ENCODE measurements at places on chromosomes 3 and 15.

- DNase-seq = no peak
Observed at GRCh38 chr3:182603501-182603900, 189.8 kb upstream of the ATP11B start.

DNA sequence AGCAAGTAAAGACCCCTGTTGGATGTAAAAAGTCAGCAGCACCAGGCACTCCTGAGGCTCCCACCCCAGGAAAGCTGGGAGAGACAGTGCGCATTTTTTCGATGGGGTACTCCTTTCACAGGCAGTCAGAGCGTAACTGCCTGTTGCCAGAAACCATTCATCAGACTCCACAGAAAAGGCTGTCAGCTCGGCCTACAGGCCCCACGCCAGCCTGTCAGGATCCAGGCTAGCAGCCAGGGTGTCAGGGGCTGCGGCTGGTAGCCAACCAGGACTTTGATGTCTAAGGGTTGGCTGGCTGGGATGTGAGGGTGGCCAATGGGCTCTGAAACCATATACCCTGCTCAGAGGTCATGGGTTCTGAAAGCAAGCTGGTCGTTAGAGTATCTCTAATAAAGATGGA lies 164.5 kb downstream of the WNT5A start:
- DNase-seq = no peak

- DNase-seq = no peak
Observed at GRCh38 chr3:71791634-71792033, 6.7 kb upstream of the PROK2 start.

- peak; percentile 22 for DNase-seq
Observed at GRCh38 chr3:8776406-8776805, 7.0 kb upstream of the OXTR start.

DNA sequence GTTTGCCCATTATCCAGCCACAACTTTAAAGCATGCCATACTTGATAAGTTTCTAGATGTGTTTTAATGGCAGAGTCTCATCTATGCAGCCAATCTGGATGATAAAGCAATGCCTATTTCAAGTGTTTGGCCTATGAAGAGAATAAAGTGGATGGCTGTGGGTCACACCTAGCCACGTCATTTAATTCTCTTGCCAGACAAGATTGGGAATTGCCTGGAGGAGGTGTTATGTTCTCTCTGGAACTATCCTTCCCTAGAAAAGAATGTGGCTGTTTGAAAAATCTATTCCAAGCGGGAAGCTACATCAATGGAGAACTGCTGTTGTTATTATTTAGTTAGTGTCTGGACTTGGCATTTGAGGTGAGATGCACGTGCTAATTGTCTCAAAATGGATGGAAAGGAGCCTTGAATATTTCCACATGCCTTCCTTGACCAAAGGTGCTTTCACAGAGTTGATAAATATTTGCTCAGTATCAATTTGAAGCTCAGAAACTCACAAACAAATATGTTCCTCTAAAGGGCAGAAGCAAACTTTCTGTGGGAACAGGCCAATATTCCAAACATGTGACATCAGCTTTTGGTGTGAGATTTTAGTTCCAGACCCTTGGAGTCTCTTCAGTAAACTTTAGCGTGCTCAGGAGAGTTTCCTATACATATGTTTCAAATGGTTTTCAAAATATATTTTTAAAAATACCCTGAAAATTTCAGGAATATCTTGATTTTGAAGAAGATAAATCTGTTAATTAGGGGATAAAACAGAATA lies 510.6 kb upstream of the SGO1 start:
- DNase-seq = no peak

- no peak for DNase-seq
Observed at GRCh38 chr3:52552089-52552488, 15.7 kb downstream of the UQCC5 start.

GRCh38 chr3:141895731-141896130 lies 19.3 kb downstream of the ATP1B3 start:
- no peak for DNase-seq

- no peak for DNase-seq
Observed at GRCh38 chr3:72907131-72907711, 19.4 kb downstream of the GXYLT2 start.

DNA sequence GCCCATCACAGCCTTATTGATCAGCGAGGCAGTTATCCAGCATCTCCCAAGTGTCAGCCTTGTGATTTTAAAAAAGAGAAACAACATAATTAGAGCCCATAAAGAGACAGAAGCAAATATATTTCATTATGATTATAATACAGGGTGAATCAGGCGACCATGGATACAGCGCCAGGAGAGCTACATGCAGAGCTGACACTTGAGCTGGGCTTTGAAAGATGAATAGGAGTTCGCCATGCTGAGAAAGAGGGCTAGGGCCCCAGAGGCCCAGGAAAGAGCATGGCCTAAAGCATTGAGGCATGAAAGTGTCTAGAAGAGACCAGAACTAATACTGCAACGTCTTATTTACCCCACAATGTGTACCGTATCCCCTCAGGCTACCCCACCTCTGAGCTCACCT lies 4.2 kb upstream of the CORO2B start:
- DNase-seq = no peak

DNA sequence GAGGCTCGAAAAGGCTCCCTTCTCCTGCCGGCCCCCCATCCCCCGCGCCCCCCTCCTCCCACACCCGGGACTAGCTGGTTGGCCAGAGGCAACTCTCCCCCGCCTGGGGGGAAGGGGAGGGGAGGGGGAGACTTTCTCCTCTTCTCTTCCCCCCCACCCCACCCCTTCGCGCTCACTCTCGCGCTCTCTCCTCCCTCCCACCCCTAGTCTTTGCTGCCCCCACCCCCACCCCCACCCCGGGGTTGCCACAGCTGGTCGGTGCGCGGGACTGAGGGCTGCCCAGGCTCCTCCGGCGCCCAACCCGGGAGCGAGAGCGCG lies 710 bp downstream of the MECOM start:
- peak; percentile 83 for DNase-seq

GRCh38 chr3:72560846-72561675 lies 287.2 kb downstream of the SHQ1 start:
- DNase-seq = no peak

DNA sequence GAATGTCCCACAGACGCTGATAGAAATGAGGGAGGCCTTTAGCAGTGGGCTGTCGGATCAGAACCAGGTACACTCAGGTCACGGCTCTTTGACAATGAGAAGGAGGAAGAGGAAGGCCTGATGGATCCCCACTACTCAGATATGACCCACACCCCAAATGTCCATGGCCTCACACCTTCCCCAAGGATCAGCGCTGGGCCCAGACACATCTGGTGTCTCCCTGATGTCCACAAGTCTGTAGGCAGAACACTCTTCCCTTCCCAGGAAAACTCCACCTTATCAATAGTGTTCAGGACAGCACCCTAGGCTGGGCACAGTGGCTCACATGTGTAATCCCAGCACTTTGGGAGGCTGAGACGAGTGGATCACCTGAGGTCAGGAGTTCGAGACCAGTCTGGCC lies 33.3 kb upstream of the SFMBT1 start:
- no peak for DNase-seq

DNA sequence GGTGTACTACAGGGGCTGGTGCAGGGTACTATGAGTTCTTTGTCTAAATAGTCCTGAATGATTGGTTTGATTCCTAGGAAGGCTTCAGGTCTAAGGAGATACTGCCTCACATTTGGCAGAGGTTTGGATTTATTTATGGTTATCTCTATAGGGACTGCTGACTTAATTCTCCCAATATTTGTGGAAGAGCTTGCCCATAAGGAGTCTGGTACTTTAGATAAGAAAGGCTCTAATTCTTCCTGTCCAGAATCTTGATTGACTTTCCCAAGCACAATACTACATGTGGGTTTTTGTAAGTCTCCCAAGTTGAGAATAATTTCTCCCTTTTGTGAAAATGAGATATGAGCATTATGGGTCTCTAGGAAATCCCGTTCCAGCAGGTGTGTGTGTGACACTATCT lies 36.7 kb upstream of the AP4E1 start:
- DNase-seq = no peak

DNA sequence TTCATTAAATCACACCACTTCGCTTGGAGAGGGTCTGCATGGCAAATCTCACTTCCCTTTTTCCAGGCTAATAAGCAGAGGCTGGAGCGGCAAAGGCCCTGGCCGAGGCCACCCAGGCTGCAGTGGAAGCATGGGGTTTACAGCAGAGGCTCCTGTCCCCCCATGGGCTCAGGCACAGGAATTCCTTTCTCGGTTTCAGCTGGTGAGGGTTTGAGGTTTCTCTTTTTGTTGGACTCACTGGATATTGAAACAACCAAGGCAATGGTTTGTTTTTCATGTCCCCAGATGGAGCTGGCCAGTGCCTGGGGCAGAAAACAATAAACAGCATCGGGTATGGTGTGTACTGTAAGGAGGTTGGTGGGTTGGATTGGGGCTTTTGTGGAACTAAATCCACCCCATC lies 175.6 kb upstream of the RASGRP1 start:
- DNase-seq = no peak

DNA sequence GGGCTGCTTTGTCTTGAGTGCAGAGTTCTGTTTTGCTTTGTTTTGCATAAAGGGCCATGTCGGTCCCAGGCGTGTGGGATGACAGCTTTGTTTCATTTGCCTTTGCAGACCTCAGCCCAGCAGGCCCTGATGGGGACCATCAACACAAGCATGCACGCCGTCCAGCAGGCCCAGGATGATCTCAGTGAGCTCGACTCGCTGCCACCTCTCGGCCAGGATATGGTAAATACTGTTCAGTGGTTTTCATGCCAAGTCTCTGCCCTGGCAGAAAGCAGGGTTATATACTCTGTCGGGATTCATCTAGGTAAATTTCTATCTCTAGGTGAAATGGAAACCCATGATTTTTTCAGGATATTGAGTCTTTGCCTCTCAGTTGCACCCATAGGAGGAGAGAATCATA lies 343.9 kb upstream of the TPM1 start:
- no peak for DNase-seq

GRCh38 chr3:113222451-113223086 lies 11.2 kb downstream of the BOC start:
- no peak for DNase-seq

DNA sequence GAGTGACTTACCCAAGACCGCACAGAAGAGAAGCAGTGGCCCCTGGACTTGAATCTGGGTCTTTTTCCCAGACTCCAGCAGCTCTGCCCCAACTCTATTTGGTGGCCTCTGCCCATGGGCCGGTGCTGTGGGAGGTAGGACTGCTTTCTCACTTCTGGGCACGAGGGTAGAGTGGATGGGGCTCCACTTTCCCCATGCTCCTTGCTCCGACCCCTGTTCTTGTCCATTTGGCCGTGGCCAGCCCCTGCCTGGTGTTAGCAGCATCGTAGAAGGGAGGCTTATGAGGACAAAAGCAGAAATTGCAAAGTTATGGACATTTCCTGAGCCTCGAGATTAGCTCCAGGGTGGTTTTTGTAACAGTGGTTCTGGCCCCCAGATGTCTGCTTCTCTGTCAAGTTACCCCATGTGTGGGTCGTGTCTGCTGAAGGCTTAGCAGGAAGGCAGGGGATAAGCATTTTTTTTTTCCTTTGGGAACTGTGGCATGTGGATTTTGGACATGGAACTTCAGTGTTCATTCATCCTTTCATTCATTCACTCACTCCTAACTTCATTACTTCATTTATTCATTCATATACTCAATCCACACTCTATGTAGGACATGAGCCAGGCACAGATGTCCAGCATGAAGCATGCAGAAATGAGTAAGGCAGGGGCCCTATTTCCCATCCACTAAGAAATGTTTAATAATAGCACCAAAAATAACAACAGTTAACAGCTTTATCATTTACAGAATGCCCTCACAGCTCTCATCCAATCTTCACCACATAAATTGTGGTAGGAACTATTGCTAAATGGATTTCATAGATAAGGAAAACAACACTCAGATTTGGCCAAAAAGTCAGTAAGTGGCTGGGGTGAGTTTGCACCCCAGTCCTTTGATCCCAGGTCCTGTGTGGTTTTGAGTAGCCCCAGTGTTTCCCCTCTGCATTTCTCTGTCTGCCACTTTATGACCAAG lies 180.5 kb downstream of the OPA1 start:
- no peak for DNase-seq

- DNase-seq = no peak
Observed at GRCh38 chr15:25287823-25288222, 151.0 kb downstream of the UBE3A start.

GRCh38 chr3:24339266-24339825 lies 155.3 kb downstream of the THRB start:
- DNase-seq = no peak

DNA sequence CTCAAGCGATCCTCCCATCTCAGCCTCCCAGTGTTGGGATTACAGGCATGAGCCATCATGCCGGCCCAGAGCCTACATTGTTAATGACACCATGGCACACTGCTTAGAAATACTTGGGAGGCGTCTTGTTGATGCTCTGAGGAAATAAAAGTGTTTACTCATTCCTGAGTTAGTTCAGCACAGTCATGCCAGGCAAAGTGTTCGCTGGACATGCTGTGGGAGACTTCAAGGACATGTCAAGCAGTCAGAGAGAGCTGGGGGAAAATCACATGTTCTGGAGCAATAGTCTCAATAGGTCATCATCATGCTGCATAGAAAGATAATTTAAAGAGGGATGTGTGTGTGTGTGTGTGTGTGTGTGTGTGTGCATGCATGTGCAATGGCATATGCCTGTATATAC lies 37.5 kb downstream of the TTC23 start:
- no peak for DNase-seq

GRCh38 chr3:120985242-120985641 lies 77.2 kb downstream of the STXBP5L start:
- DNase-seq = no peak

DNA sequence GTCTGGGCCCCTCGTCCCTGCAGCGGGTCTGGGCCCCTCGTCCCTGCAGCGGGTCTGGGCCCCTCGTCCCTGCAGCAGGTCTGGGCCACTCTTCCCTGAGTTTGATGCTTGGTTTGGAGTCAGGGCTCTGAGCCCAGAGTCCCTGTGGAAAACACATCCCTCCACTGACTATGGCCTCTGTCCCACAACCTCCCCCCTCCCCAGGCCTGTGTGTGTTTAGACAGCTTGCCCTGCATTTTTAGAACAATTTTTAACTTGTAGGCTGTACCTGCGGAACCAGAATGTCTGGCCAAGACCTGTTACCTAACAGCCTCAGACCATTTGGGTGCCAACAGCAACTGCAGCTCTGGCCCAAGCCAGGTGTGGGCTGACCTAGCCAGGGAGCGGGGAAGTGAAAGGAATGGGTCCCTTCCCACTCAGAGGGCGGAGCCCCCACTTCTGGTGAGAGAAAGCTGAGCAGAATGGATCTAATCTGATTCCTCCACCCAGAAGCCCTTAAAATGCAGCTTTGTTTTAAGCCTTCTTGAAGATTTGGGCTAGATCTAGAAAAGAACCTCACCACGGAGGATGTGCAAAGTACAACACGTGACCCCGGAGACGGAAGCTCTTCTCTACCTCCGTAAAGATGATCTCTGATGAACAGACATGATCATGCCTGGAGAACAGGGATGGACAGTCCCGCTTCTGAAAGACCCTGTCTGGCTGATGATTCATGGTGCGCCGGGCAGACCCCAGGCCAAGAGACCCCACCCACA lies 60.5 kb upstream of the TFRC start:
- DNase-seq = no peak

DNA sequence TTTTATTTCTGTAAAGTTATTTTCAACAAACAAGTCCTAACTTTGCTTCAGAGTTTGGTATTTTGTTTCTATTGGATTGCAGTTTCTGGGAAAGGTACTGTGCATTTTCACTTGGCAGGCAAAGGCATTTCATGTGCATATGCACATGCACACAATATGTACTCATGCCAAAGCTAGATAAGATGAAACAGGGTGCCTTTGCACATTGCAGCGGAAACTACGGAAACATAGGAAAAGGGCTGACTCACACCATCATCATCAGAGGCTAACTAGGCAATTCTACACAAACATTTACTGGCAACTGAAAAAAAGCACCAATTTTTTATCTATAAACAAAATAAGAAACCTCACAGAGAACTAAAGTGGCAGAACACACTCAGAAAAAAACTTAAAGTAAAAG lies 550.6 kb upstream of the NECTIN3 start:
- peak; percentile 94 for DNase-seq

Data from dermis blood vessel endothelial cell (primary cell).